ENCODE measurements at places on chromosomes 13 and 19.

DNA sequence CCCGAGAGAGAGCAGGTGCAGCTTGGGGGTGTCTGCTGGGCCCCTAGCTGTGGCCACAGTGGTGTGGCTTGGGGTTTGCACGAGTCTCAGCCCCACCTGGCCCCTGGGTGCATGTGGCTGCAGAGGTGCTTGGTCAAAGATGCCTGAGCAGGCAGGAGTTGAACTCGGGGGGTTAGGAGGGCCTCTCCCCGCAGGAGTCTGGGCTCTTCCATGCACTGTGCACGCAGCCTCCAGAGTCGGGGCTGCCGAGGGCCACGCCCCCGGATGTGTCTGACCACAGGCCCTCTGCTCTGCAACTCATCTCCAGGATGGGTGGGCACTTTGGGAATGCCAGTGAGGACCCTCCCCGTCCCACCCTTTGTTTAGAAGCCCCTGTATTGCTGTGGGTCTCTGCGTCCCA lies 91.5 kb upstream of the MCF2L start:
- DNase-seq = no peak

DNA sequence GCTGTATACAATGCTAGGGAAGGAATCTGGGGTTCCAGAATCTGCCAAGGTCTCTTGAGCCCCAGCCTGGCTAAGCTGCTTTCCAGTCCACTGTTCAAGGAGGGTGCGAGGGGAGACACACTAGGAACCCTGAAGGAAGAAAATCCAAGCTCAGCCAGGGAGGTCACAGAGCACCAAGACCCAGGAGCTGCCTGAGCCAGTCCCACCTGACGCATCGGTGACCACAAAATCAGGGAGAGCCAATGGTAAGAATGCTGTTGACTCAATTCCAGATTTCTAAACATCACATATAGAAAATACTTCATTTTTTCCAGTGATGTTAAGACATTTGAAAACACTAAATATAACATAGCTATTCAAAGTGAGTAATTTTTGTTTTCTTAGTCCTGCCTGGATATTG lies 50.1 kb downstream of the CEP89 start:
- DNase-seq = no peak

- DNase-seq = no peak
Measured at GRCh38 chr13:29743201-29743786, 107.1 kb downstream of the UBL3 start.

DNA sequence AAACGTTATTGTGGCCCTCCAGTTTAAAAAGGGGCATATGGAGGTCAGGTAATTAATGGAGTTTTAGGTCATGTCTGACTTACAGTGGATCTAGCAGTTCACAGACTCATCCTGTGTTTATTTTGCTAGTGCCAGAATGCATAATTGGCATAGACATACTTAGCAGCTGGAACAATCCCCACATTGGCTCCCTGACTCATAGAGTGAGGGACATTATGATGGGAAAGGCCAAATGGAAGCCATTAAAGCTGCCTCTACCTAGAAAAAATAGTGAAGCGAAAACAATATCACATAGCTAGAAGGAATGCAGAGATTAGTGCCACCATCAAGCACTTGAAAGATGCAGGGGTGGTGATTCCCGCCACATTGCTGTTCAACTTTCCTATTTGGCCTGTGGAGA lies 610.7 kb downstream of the SLITRK5 start:
- DNase-seq = no peak

DNA sequence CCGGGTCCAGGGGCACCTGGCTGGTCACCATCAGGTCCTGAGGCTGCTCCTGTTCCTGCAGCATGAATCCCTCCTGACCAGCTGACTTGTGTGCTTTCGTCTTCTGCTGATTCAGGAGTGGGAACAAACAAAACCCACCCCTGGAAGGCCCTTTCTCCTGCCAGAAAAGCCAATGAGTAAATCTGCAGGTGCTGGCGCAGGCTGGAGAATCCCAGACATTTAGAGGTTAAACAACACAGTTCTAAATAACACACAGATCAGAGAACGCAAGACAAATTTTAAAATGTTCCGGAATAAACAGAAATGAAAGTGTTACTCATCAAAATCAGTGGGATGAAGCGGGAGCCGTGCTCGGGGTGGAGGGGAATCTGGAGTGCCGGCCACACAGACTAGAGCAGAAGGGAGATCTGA lies 60.6 kb upstream of the C13orf46 start:
- DNase-seq = no peak

DNA sequence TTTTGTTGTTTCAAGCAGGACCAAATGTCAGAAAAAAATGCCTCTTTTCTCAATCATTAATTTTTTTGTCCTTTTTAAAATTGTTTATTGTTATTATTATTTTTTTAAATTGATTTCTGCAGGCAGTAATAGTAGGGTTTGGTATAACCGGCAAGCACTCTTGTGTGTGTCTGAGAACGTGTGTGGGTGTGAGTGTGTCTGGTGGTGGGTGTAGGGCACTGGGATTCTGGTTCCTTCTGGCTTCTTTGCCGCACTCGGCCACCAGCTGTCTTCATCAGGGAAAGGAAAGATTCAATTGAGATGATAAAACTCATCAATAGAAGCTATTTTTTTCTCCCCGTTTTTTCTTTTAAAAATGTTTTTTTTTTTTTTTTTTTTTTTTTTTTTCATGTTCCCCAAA lies 56.4 kb downstream of the IER2 start:
- DNase-seq = no peak

GRCh38 chr13:31891472-31891871 lies 140.1 kb upstream of the FRY start:
- no peak for DNase-seq

DNA sequence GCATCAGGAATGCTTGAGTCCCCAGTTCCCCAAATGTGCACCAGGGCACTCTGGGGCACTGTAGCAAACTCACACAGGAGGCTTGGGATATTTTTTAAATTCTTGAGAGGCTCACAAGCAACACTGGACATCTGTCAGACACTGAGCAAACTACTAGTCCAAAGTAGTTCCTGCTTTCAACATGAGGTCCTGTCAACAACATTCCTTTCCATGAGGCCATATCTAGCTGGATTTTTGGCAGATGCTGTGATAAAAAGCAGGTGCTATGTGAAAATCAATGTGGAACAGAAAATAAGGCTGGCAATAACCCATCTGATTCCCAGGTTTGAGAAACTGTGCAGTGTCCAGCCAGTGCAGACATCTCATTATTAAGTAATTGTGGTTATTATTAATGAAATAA lies 50.5 kb downstream of the STARD13 start:
- DNase-seq = no peak

- no peak for DNase-seq
Measured at GRCh38 chr19:22427960-22428913, 6.1 kb upstream of the ZNF98 start.

DNA sequence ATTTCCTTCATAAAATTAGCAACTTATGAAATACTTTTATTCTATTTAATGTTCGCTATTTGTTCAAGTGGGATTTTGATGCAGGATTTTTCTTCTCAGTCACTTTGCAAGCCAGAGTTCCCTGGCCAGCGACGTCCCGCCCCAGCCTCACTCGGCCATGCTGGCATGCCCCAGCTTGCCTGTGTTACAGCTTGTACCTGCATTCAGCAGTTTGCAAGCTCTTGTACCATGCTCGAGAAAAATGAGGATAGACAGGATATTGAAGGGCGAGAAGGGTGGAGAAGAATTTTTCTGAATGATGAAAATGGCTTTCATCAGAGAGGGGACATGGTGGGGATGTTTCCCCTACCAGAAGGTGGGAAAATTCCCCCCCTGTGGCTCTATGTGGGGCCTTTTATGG lies 2180.2 kb upstream of the PCDH20 start:
- DNase-seq = no peak

GRCh38 chr13:102940143-102940542 lies 94.3 kb downstream of the ERCC5 start:
- DNase-seq = no peak

DNA sequence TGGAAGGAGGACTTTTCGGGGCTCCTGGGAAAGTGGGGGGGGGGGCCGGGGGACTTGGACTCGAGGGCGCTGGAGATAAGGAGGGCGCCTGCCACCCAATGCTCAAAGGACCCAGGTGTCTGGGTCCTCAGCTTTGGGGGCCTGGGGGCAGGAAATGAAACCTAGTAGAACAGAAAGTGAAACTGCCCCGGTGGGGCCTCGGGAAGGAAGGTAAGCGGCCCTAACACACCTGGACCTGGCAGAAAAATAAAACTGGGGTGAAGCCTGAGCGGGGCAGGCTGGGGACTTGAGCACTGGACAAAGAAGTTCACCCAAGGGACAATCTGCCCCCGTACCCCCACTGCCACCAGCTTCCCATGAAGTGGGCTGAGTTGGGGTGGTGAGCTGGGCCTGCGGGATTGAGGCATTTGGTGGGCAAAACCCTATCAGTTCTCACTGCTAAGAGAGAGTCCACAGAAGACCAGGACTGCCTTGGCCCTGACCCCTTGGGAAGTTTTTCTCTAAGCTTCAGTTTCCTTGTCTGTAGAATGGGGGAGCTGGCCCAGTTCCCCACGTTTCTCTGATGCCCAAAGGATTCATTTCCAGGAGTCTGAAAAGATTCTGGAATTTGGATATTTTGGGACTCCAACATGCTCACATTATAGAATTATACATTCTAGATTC lies 2.3 kb downstream of the PRKD2 start:
- no peak for DNase-seq

GRCh38 chr13:72850959-72851677 lies 69.2 kb downstream of the PIBF1 start:
- no peak for DNase-seq

DNA sequence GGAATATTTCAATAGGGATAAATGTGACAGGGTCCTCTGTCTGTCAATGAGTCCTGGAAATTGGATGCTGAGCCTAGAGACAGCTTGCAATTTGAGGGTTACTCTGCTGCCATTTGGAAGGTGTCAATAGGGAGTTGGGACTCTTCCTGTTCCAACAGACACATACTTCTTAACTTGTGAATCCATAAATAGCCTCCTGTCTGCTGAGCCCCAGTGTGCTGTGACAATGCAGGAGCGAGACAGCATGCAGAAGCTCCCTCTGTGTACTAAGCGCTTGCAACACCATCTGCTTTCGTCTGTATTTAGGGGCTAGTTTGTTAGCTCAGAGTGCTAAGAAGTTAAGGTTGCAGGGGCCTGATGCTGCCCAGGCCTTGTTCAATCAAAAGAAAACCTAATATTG lies 58.5 kb upstream of the GPR12 start:
- DNase-seq = no peak

GRCh38 chr13:112867301-112867711 lies 101.7 kb upstream of the MCF2L start:
- DNase-seq = no peak

GRCh38 chr19:4445963-4446703 lies 11.5 kb downstream of the UBXN6 start:
- DNase-seq = no peak

DNA sequence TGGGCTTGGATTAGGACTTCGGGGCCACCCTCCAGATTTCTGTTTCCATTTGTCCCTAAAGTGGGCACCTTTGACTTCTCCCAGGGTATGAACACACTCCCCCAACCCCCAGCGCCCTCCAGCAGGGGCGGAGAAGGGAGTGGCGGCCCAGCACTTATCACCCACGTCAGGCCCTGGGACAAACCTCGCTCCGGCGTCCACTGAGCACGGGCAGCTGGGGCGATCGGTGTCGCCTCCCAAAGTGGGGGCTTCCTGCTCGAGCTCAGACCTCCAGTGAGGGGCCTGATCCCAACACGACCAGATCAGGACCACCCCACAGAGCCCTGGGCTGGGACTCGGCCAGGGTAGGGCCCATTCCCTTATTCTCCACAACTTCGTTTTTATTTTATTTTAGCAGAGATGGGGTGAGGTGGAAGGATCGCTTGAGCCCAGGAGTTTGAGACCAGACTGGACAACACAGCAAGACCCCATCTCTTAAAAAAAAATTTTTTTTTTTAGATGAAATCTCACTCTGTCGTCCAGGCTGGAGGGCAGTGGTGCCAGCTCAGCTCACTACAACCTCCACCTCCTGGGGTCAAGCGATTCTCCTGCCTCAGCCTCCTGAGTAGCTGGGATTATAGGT lies 3.7 kb upstream of the TCF3 start:
- no peak for DNase-seq

DNA sequence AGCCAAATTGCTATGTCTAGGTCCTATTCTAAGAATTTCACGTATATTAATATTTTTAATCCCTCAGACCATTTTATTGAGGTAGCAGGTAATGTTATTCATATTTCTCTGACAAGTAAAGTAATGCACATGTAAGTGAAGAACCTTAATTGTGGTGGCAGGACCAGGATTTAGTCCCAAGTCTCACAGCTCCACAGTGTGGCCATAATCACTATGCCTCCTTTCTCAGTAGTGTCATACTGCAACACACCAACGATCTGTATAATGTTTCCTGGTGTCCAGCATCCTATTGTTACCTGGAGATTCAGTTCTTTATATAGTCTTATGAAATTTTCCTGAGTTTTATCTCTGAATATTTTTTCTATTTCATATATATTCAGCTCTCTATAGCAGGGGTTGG lies 340.3 kb downstream of the OLFM4 start:
- DNase-seq = no peak

GRCh38 chr19:50844296-50844935 lies 10.3 kb upstream of the KLK3 start:
- peak; percentile 64 for DNase-seq

- DNase-seq = no peak
Measured at GRCh38 chr19:31529121-31529520, 179.9 kb upstream of the TSHZ3 start.

DNA sequence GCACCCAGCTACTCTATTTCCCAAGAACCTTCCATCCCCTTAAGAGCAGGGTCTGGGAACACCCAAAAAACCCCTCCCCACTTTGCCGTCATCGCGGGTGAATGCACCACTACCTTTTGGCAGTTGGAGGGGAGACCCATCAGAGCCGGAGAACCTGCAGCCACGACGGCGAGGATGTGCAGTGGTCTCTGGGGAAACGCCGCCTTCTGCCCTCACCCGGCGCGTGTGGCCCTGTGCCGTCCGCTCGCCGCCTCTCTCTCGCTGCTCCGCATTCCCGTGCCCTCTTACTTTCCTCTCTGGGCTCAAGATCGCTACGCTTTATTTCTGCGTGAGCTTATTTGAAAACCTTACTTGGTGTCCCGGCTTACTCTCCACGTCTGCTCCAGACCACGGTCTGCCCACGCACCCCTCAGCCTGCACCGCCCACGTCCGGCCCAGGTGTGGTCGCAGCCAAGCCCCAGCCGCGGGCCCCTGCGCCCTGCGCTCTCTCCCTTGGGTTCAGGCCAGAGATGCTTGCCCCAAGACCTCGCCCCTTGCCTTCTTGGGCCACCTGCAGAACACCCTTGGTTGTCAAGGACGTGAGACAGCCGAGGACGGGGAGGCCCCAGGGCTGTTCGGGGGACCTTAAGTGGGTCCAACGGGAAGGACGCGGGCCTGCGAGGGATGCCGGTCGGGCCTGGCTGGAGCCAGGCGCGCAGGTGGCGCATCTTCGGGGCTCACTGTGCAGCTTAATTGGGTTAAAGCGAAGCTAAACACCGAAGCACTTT lies 2.0 kb upstream of the MAB21L1 start:
- DNase-seq = no peak

DNA sequence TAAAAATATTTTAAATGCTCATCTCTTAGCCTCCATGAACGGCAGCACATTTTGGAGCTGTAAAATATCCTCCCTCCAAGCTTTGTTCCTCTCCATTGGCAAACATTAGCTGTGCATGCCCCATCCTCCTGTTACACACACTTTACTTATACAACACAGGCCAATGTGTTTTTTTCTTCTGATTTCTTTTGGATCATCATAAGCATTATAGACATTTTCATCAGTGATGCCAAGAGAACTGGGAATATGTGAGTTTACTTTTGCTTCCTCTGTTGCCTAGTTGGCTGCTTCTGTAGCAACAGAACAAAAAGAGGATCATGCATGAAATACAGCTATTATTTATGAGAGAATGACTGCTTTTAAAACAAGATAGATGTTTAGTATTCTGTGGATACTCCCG lies 142.6 kb downstream of the PCDH9 start:
- DNase-seq = no peak
